ENCODE measurements at places on chromosomes 3 and 15.

DNA sequence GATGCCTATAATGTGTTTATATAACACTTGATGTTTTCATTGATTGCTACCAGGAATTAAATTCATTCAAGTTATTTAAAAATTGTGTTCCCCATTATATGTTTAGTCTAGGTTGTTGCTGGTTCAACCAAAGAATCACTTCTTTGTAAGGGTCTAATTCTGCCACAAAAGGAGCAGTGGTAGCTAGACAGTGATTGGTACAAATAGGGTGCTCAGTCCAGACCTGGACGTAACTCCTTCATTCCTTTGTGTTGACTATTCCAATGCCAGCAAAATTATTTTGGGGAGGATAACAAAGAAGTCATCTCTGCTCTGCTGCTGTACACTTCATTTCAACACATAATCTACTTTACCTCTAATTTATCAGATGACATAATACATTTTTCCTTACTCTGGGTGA is 1.2 kb downstream of the CHMP2B start:
- DNase-seq, result no peak

- no peak for DNase-seq
Measured at GRCh38 chr3:159293493-159293892, 491.6 kb downstream of the MFSD1 start.

DNA sequence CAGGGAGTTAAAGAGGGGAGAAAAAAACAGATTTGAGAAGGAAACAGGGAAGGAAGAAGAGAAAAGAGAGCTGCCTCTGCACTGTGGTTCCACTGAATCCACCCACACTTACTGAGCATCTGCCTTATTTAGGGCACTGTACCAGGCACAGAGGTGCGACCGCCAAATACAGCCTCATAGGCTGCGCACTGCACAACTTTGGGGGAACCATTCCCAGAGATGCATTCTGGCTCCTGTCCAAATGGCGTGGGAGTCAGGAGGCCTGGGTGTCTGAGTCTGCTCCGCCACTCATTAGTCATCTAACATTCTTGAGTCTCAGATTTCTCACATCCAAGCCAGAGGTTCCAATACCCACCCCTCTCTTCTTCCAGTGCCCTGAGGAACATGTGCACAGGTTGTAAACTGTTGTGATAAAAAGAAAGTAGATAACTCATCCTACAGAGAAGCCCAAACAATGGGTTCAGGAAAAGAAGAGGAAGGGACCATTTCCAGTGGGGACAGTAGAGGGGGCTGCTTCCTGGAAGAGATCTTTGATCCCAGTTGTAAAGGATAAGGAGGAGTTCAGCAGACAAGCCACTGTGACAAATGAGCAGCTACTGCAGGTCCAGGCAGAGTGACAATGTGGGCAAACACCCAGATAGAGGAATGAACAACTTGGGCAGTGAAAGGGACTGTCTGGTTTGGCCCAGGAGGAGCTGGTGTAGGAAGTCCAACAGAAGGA is 254.6 kb downstream of the UACA start:
- no peak for DNase-seq

DNA sequence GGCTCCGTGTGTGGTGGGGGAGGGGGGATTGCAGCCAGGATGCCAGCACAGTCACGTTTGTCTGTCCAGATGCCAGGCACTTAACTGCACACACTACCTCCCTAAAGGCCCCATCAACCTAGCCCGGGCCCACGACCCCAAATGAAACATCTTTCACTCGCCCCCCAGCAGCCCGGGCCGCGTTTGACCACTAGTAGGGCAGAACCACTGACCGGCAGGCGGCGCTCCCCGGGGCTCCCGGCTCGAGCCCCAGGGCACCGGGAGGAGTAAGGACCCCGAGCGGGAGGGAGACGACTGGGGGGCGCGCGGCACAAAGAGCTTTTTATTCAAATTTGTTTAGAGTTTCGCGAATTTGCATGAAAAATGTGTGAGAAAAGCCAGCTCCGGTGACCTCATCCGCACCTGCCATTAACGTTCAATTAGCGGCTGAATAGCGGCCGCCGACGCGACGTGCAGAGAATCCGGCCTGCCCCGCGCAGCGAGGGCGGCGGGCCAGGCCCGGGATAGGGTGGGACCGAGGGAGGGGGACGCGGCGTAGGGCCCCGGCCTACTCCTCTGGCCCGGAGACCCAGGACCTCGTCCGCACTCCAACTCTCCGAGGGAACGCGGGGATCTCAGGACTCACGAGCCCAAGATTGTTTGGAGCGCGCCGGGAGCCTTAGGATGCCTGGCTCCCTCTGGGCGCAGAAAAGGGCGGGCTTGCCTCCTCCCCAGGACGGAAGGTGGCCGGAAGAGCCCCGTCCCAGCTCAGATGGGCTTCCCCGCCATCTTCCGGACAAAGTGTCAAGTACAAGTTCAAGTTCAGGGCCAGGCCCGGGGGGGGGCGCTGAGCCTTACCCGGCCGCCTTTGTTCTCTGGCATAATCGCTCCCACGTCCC is 64.9 kb upstream of the POLG start:
- no peak for DNase-seq

GRCh38 chr15:83356501-83357399 is 72.3 kb upstream of the BNC1 start:
- DNase-seq, result no peak

DNA sequence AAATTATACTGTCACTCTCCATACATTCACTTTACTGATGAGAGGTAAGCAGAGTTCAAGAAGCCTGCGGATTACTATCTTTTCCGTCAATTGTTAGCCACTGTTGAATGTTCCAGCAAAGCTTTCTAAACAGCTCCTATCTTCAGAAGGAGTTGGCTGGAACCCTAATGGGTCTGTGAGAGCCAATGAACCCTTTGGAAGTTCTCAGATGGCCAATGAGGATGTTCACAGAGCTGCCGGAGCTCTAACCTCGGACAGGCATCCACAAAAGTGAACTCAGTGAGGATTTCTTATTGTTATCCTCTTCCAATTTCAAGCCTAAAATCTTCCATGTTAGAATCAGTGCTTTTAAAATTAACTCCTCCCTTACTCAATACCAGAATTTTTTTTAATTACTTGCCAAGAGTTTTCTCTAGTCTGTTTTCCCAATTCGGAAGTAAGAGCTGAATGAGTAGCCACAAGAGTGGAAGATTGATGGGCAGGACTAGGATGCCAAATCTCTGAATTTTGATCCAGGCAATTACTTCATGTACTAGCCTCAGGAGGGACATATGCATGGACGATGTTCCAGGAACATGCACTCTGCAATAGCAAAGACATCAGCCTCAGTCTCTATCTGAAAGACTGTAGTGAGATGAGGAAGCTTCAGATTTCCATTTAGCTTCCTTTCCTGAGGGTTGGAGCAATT is 78.1 kb downstream of the AGBL1 start:
- DNase-seq, result no peak

DNA sequence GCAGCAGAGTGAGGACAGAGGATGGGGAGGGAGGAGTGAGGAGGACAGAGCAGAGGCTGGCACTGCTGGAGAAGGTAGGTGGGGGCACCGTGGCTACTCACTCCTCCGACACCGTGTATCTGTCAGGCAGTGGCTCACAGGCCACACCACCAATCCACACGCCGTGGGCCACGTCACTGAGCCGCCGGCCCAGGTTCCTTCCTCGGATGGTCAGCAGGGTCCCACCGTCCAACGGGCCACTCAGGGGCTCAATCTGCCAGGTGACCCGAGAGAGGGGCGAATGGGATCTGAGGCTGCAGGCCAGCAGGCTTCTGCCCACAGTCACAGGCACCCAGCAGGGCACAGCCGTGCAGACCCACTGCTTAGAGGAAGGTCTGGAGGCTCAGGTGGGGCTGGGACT is 30.5 kb downstream of the H1-8 start:
- DNase-seq, result no peak

GRCh38 chr3:74267588-74268184 is 346.8 kb downstream of the CNTN3 start:
- DNase-seq, result no peak

GRCh38 chr3:124676236-124676635 is 54.0 kb upstream of the UMPS start:
- DNase-seq, result no peak

DNA sequence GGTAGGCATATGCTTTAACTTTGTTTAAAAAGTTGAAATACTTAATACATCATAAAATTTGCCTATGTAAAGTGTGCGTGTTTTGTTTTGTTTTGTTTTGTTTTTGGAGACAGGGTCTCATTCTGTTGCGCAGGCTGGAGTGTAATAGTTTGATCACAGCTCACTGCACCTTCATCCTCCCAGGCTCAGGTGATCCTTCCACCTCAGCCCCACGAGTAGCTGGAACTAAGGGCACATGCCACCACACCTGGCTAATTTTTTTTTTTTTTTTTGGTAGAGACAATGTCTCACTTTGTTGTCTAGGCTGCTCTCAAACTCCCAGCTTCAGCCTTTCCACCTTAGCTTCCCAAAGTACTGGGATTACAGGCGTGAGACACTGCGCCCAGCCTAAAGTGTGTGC is 42.5 kb downstream of the RAB7A start:
- DNase-seq, result no peak

- DNase-seq, result no peak
Measured at GRCh38 chr3:13623101-13623654, 74.3 kb downstream of the FBLN2 start.

DNA sequence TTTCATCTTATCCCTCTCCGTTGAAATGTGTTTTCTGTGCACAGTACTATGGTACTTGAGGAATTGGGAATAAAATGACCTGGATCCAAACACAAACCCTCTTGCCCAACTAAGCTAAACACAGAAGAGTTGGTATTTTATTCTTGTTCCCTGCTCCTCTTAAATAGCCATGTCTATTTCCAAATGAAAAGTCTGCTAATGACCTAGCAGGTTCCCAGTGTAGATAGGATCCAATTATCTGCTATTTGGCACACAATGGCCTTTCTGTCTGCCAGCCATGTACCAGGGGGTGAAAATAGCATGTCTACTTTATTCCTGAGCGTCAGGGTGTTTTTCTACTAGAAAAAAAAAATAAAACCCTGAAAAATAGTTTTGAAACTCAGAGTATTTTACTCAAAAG is 657.0 kb upstream of the NAALADL2 start:
- no peak for DNase-seq

DNA sequence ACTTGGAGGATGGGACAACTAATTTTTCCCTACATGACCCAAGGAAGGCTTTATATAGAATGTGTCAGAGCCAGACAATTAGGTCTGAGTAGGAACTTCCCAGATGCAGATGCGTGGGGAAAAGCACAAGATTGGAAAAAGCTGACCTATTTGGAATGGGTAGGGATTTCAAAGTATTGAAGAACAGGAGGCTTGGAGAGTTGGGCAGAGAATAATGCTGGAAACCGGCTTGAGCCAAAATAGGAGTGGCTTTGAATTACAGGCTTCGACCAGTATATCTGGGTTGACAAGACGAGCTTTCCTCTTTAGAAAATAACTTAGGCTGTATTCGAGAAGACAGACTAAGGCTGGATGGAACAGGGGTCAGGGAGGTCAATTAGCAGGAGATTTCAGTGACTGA is 181.1 kb downstream of the GBE1 start:
- no peak for DNase-seq

DNA sequence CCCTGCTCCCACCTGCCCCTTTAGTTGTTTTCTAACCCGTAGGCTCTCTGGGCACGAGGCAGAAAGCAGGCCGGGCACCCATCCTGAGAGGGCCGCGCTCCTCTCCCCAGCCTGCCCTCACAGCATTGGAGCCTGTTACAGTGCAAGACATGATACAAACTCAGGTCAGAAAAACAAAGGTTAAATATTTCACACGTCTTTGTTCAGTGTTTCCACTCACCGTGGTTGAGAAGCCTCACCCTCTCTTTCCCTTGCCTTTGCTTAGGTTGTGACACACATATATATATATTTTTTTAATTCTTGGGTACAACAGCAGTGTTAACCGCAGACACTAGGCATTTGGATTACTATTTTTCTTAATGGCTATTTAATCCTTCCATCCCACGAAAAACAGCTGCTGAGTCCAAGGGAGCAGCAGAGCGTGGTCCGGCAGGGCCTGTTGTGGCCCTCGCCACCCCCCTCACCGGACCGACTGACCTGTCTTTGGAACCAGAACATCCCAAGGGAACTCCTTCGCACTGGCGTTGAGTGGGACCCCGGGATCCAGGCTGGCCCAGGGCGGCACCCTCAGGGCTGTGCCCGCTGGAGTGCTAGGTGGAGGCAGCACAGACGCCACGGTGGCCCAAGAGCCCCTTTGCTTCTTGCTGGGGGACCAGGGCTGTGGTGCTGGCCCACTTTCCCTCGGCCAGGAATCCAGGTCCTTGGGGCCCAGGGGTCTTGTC is 48.5 kb downstream of the PGPEP1L start:
- no peak for DNase-seq

- DNase-seq, result no peak
Measured at GRCh38 chr3:107705046-107705445, 182.3 kb downstream of the BBX start.

GRCh38 chr3:191068946-191069813 is 129.9 kb upstream of the OSTN start:
- no peak for DNase-seq

DNA sequence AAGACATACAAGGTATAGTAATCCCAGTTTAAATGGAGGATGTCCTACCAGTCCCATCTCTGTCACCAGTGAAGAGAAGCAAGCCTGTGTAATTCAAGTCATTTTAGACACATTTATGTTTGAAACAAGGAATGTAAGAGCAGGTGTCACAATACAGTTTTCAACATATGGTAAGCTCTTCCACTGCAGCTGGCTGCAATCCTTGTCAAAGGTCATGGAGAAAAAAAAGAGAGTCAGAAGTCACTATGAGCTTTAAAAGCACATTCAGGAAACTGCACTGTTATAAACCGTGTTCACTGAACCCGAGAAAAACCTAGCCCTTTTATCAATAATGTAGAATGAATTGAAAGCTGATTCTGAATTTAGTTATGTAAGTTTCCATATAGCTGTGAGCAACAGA is 206.4 kb downstream of the NAALADL2 start:
- DNase-seq, result no peak

GRCh38 chr3:69052472-69052898 is 352 bp upstream of the TMF1 start:
- no peak for DNase-seq

DNA sequence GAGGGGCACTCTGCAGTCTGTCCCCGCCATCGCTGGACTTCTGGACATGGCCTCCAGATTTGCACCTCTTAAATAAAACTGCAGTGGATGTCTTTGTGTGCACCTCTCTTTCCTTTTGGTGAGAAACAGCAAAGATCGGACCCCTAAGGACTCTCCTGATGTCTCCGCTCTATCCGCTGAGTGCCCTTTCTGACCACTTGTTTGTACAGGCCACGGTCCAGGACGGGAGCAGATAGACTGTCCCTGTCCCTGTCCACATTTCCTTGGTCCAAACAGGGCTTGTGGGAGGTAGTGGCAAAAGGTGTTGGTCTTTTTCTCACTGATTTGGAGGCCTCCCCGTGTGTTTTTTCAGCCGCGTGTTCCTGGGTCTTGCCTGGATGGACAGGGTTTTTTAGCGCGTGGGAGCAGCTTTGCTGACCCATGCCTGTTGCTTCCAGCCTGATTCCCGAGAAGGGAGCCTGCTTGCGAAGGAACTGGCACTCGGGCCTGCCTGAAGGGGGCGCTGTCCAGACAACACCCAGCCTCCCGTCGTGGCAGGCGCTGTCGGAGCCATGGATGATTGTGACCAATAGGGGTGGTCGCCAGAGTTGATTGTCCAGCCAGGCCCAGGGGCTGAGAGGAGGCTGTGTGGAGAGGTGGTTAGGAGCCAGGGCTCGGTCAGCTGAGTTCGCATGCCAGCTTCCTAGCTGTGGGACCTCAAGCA is 13.2 kb upstream of the STAB1 start:
- no peak for DNase-seq
